ENCODE measurements at places on chromosomes 7 and 10.

- DNase-seq, result no peak
These were observed 4.8 kb upstream of the RAPGEF5 start for GRCh38 chr7:22361795-22362194.

DNA sequence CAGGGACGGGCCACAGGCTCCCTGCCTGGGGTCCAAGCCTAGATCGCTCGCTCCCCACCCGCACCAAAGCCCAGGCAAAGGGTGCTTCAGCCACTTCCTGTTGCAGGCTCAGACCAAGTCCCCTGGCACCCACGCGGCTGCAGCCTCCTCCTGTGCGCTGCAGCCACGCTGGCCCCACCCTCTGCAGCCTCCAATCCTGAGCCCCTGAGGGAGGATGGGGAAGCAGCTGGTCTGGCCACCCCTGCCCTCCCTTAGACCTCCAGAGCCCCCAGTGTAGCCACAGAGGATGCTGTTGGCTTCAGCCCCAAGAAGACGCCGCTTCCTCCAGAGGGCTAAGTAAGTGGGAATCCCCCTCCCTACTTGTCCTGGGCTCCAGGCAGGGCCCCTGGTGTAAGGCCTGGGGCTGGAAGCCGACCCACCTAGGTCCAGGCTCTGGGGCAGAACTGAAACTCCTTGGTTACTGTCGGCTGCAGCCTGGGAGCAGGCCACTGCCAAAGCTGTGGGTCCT is 9.4 kb downstream of the LIMK1 start:
- no peak for DNase-seq

DNA sequence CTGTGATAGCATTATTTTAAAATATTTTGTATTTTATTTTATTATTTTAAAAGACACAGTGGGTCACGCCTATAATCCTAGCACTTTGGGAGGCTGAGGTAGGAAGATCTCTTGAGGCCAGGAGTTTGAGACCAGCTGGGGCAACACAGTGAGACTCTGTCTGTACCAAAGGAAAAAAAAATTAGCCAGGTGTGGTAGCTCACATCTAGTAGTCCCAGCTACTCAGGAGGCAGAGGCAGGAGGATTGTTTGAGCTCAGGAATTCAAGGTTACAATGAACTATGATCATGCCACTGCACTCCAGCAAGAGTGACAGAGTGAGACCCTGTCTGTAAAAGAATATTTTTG is 37.1 kb downstream of the FBXL13 start:
- no peak for DNase-seq

DNA sequence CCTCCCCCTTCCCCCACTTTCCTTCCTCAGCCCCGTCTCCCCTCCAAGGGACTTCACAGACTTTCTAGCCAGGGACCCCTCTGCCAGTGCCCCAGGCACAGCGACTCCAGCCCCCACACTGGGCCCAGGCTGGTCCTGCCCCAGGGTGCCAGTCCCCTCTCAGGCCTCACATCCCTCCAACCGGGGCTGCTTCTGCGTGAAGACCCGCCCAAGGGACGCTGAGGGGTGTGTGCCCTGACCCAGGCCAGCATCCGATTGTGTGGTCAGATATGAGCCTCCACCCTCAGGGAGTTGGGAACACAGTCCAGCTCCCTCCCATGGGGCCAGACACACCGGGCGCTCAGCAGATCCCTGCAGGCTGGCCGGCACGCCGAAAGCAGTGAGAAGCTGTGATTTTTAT is 97.0 kb downstream of the MICALL2 start:
- no peak for DNase-seq
